MCF 10A (cell line): ENCODE measurements at places on chromosomes 12 and 14. TPM values are rescaled to one million over a fixed set of nuclear protein-coding genes. Genes with fewer than 3 reads are reported as not detected.

The GUCY2C gene
- not detected in 2 replicates for total RNA-seq

The CLEC4D gene
- total RNA-seq = not detected in 2 replicates

The CSRNP2 gene
- 41.4 and 46.3 TPM in 2 replicates for total RNA-seq

The LRRC10 gene
- not detected in 2 replicates for total RNA-seq

The OAS1 gene
- 1.3 and 1.5 TPM in 2 replicates for total RNA-seq

The PRKD1 gene
- total RNA-seq = 7.9 and 8.8 TPM in 2 replicates

The LRR1 gene
- 17.0 and 19.8 TPM in 2 replicates for total RNA-seq

The KLRC3 gene
- total RNA-seq = 0.81 and 2.3 TPM in 2 replicates

The PLEKHG7 gene
- total RNA-seq = not detected in 2 replicates

DNA sequence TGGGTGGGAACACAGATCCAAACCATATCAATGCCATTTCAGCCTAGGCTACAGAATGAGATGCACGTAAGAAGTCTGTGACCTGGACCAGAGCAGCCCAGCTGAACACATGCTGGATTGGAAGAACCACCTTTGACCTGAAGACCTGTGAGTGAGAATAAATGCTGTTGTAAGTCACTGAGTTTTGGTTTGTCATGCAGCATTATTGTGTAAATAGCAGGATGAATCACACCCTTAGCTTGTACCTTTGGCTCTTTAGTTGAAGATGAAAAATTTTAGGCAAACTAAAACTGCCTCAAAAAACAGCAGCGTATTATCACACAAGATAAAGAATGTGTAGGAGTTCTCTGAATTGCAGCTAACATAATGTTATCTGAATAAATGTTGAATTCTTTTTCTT lies 199.4 kb upstream of the LRIG3 start:
- no peak overlapping the region for H3K27ac ChIP-seq
- H3K4me3 ChIP-seq = no peak overlapping the region
- peak; percentile 53 for DNase-seq
- no peaks in the 10 kb centered on the region for H3K36me3 ChIP-seq
- H3K27me3 ChIP-seq = no peaks in the 10 kb centered on the region

- no peak overlapping the region for H3K4me3 ChIP-seq
- no peak overlapping the region for H3K27ac ChIP-seq
- H3K4me1 ChIP-seq = peaks cover 9% of the 10 kb centered on the region
- H3K27me3 ChIP-seq = peaks cover 1% of the 10 kb centered on the region
These were observed 35.1 kb downstream of the RDH12 start for GRCh38 chr14:67736771-67737170.

- peaks cover 9% of the 10 kb centered on the region for H3K36me3 ChIP-seq
- H3K27me3 ChIP-seq = no peaks in the 10 kb centered on the region
- peak overlapping the region; percentile 0 for H3K4me3 ChIP-seq
- H3K4me1 ChIP-seq = peaks cover 42% of the 10 kb centered on the region
These were observed 316.4 kb downstream of the ZFP36L1 start for GRCh38 chr14:68476212-68477109.

- peaks cover 55% of the 10 kb centered on the region for H3K36me3 ChIP-seq
- no peak overlapping the region for H3K4me3 ChIP-seq
- H3K27me3 ChIP-seq = no peaks in the 10 kb centered on the region
- no peak for DNase-seq
- no peak overlapping the region for H3K27ac ChIP-seq
These were observed 10.6 kb upstream of the PSEN1 start for GRCh38 chr14:73125746-73126145.

DNA sequence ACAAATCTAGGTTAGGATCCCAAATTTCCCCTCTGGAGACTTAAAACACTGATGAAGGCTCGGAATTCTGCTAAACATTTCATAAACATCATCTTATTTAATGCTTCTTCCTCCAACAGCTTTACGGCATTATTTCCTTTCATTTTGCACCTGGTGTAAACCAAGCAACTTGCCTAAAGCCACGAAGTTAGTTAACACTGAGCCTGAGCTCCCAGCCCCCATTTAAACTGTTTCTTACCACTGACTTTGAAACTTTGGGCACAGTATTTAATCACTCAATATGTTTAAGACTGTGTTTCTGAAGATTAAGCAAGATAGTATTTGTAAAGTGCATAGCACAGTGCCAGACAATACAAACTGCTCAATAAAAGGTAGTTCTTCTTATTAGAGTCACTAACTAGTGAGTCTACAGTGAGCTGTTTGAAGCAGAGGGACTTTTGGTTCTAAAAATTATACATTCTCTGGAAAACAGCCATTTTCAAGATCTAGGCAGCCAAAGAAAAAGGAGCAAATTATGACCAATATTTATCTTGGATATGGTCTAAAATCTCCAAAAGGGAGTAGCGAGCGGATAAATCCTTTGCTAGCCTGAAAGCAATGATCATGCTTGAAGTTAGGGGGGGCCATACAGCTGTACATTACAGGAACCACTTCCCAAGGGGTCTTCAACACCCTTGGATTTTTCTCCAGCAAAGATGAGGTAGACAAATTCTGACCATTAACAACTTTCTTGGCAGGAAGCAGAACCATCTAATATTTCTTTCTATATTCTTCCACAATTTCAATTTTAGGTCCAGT lies 4.0 kb downstream of the EGLN3 start:
- H3K27ac ChIP-seq = no peak overlapping the region
- no peaks in the 10 kb centered on the region for H3K36me3 ChIP-seq
- H3K4me3 ChIP-seq = no peak overlapping the region
- no peak for DNase-seq
- H3K27me3 ChIP-seq = peaks cover 18% of the 10 kb centered on the region

DNA sequence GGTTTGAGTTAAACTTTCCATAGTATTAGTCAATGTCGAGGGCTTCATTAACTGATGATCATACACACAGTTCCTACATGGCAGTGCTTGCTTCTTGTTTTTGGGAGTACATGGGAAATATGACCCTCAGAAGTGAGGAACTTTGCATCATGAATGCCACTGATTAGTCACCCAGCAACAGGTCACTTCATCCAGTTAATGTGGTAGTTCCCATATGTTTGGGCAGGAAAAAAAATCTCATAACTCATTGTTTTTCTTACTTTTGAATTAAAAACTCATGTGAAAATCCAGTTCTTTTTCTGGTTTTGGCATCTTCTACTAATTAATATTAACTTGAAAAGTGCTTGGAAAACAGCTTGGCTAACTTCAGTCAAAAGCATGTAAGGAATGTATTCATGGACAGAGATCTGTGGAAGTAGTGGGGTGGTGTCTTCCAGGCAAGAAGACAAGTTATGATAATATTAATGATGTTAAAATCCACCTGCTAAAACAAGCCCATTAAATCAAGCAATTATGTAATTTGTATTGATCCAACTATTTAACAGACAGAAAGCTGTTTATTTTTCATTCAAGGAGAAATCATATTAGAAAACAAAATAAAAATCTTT lies 309.1 kb upstream of the NAV3 start:
- peak; percentile 5 for DNase-seq
- H3K4me1 ChIP-seq = no peaks in the 10 kb centered on the region
- no peak overlapping the region for H3K4me3 ChIP-seq

GRCh38 chr12:70393787-70394499 lies 27.9 kb downstream of the KCNMB4 start:
- no peaks in the 10 kb centered on the region for H3K36me3 ChIP-seq
- peaks cover 10% of the 10 kb centered on the region for H3K4me1 ChIP-seq
- H3K27me3 ChIP-seq = no peaks in the 10 kb centered on the region
- no peak overlapping the region for H3K4me3 ChIP-seq
- H3K27ac ChIP-seq = no peak overlapping the region

DNA sequence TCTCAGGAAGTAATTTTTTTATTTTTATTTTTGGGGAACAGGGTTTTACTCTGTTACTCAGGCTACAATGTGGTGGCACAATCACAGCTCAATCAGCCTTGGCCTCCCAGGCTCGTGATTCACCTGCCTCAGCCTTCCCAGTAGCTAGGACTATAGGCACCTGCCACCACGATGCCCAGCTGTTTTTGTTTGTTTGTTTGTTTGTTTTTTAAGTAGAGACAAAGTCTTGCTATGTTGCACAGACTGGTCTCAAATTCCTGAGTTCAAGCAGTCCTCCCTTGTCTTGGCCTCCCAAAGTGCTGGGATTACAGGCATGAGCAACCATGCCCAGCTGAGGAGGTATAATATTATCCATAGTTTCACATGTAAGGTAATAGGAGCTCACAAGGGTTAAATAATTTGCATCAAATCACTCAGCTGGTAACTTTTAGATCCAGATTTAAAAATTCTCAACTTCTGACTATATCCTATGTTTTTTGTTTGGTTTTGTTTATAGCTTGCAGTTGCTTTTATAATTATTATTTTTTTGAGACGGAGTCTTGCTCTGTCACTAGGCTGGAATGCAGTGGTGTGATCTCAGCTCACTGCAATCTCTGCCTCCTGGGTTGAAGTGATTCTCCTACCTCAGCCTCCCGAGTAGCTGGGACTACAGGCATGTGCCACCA lies 629.3 kb downstream of the DIO2 start:
- H3K27me3 ChIP-seq = no peaks in the 10 kb centered on the region
- no peak overlapping the region for H3K4me3 ChIP-seq
- H3K27ac ChIP-seq = no peak overlapping the region
- H3K36me3 ChIP-seq = no peaks in the 10 kb centered on the region
- peaks cover 12% of the 10 kb centered on the region for H3K4me1 ChIP-seq
- DNase-seq = no peak

GRCh38 chr14:100538351-100539002 lies 48.7 kb downstream of the BEGAIN start:
- no peak overlapping the region for H3K27ac ChIP-seq
- no peaks in the 10 kb centered on the region for H3K27me3 ChIP-seq
- DNase-seq = no peak
- H3K36me3 ChIP-seq = peaks cover 4% of the 10 kb centered on the region

DNA sequence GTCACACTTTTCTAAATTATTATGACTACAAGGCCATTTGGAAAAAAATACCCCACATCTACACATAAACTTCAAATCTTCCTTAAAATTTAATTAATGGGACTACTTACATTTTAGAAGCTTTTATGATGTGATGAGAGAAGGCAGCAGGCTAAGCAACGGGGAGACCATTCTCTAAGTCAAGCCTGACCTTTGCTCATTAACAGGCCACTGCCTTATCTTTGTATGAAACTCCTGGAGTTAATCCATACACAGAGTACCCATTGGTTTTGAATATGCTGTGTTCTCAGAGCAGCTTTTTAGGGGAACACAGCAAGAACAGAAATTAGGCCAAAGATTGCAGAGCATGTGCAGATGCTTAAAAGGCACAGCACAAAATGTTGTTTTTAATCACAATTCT lies 35.5 kb upstream of the LRIG3 start:
- DNase-seq = no peak
- no peak overlapping the region for H3K4me3 ChIP-seq
- no peaks in the 10 kb centered on the region for H3K4me1 ChIP-seq
- H3K36me3 ChIP-seq = no peaks in the 10 kb centered on the region
- no peaks in the 10 kb centered on the region for H3K27me3 ChIP-seq

- peak overlapping the region; percentile 79 for H3K27ac ChIP-seq
- peaks cover 56% of the 10 kb centered on the region for H3K4me1 ChIP-seq
- no peak for DNase-seq
- H3K4me3 ChIP-seq = no peak overlapping the region
- H3K36me3 ChIP-seq = peaks cover 5% of the 10 kb centered on the region
These were observed 8.9 kb downstream of the CORO1C start for GRCh38 chr12:108722463-108722862.

- peak; percentile 32 for DNase-seq
- no peaks in the 10 kb centered on the region for H3K36me3 ChIP-seq
- H3K27ac ChIP-seq = peak overlapping the region; percentile 89
- H3K4me3 ChIP-seq = peak overlapping the region; percentile 91
These were observed 524 bp downstream of the KMT5A start for GRCh38 chr12:123384318-123384993.

- no peaks in the 10 kb centered on the region for H3K4me1 ChIP-seq
- no peaks in the 10 kb centered on the region for H3K36me3 ChIP-seq
- no peak for DNase-seq
- H3K4me3 ChIP-seq = no peak overlapping the region
These were observed 253.3 kb downstream of the SLC15A4 start for GRCh38 chr12:128570191-128571065.

- H3K4me1 ChIP-seq = peaks cover 33% of the 10 kb centered on the region
- H3K27ac ChIP-seq = peak overlapping the region; percentile 100
- H3K27me3 ChIP-seq = no peaks in the 10 kb centered on the region
- H3K36me3 ChIP-seq = peaks cover 8% of the 10 kb centered on the region
These were observed 1.2 kb downstream of the PIK3C2G start for GRCh38 chr12:18262514-18262913.

- no peak for DNase-seq
- H3K4me3 ChIP-seq = no peak overlapping the region
- H3K36me3 ChIP-seq = no peaks in the 10 kb centered on the region
- no peak overlapping the region for H3K27ac ChIP-seq
- H3K4me1 ChIP-seq = no peaks in the 10 kb centered on the region
These were observed 33.7 kb downstream of the DACT1 start for GRCh38 chr14:58671436-58671835.

DNA sequence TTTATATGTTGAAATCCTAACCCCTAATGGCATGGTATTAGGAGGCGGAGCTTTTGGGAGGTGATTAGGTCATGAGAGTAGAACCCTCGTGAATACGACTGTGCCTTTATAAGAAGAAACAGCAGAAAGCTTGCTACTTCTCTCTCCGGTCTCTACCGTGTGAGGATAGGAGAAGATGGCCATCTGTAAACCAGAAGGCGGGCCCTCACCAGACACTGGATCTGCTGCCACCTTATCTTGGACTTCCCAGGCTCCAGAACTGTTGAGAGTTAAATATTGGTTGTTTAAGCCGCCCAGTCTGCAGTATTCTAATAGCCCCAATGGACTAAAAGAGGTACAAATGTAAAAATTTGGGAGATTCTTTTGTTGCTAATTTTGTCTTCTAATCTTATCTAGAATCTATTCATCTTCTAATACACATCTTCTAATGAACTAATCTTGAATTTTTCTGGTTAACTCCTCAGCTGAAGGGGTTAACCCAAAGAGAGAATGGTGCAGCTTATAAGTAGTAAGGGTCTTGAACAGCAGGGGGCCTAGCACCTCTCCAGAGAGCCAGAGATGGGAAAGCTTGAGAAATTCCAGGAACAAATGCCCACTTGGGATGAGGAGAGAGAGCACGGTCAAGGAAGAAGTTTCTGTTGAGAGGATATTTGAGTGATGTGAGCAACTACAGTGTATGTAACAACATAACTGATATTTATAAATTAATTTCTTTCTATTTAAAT lies 264.0 kb upstream of the GRIP1 start:
- H3K4me3 ChIP-seq = no peak overlapping the region
- no peak for DNase-seq
- H3K4me1 ChIP-seq = no peaks in the 10 kb centered on the region
- no peaks in the 10 kb centered on the region for H3K27me3 ChIP-seq
- no peaks in the 10 kb centered on the region for H3K36me3 ChIP-seq

DNA sequence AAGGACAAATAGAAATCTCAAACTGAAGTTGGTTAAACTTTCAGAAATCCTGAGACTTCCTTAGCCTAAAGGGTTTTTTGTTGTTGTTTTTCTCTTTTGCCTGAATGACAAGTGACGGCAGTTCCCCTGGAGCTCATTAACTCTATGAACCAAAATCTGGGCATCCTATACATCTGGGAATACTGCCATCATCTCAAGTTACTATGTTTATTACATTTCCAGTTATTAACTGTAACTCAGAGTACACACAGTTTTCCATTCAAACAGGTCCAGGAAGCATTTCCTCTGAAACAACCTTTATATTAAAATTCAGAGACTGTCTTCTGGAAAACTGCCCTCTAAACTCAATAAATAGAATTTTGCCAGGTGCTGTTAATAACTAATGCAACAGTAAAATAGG lies 55.6 kb upstream of the CDKL1 start:
- DNase-seq = peak; percentile 6
- H3K27ac ChIP-seq = peak overlapping the region; percentile 71
- H3K4me3 ChIP-seq = no peak overlapping the region
- no peaks in the 10 kb centered on the region for H3K27me3 ChIP-seq

GRCh38 chr12:128724468-128725046 lies 99.2 kb downstream of the SLC15A4 start:
- no peaks in the 10 kb centered on the region for H3K27me3 ChIP-seq
- no peak overlapping the region for H3K4me3 ChIP-seq
- H3K27ac ChIP-seq = no peak overlapping the region
- DNase-seq = no peak
- no peaks in the 10 kb centered on the region for H3K36me3 ChIP-seq
